ENCODE measurements at places on chromosomes 7 and 10.

DNA sequence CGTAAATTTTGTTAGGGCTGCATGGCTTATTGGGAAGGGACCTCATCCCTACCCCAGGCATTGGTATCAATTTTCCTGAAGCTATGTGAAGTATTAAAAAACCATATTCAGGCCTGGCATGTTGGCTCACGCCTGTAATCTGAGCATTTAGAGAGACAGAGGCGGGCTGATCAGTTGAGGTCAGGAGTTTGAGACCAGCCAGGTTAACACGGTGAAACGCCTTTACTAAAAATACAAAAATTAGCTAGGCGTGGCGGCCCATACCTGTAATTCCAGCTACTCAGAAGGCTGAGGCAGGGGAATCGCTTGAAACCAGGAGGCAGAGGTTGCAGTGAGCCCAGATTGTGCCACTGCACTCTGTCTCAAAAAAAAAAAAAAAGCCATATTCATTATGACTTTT is 7.1 kb downstream of the TASOR2 start:
- DNase-seq, result no peak

GRCh38 chr7:26534649-26535482 is 243.2 kb downstream of the SNX10 start:
- peak; percentile 48 for DNase-seq

- DNase-seq, result no peak
These were observed 23.8 kb upstream of the ANK3 start for GRCh38 chr10:60413306-60414012.

DNA sequence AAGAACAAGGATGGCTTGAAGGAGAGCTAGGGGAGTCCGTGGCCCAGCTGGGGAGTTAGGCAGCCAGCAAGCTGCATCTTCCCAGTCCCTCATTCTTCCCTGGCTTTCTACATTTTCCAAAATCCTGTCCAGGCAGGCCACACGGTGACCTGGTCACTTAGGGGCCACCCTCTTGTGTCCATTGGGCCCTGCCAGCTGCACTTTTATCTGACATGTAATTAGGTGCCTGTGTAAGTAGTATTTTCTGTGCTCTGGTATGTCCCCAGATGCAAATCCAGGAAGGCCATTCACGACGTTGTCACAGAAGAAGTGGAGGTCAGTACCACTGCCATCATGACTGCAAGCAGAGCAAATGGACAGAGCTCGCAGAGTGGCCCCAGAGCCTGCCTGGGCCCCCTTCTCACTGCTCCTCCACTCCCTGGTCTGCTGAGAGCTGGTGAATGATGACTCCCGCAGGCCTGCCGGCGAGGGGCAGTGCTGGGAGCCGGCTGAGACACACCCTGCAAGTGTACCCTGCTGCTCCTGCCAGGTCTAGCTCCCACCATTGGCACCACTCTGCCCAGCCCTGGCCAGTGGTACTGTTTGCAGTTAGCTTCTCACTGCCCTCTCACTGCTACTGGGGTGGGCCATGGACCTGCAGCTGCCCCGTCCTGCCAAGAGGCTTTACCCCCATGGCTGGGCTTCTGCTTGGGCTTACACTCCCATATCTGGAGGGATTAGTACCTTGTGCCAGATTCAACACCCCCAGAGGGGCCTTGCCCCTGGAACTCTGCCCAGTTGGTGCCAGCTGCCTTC is 98.2 kb downstream of the GLRX3 start:
- DNase-seq, result no peak

- DNase-seq, result no peak
These were observed 73.2 kb downstream of the GRID1 start for GRCh38 chr10:86293396-86293791.

- DNase-seq, result peak; percentile 72
These were observed 1.9 kb downstream of the HIPK2 start for GRCh38 chr7:139775829-139776266.

GRCh38 chr10:43044961-43045621 is 31.8 kb upstream of the RET start:
- no peak for DNase-seq

DNA sequence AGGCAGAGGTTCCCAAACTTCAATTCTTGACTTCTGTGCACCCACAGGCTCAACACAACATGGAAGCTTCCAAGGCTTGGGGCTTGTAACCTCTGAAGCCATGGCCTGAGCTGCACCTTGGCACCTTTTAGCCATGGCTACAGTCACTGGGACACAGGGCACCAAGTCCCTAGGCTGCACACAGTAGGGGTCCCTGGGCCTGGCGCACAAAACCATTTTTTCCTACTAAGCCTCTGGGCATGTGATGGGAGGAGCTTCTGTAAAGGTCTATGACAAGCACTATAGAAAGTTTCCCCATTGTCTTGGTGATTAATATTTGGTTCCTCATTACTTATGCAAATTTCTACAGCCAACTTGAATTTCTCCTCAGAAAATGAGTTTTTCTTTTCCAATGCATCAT is 420.9 kb upstream of the GRM3 start:
- DNase-seq, result no peak

- DNase-seq, result no peak
These were observed 117.0 kb downstream of the POU6F2 start for GRCh38 chr7:39094731-39095130.

GRCh38 chr10:94407668-94408067 is 5.3 kb downstream of the TBC1D12 start:
- no peak for DNase-seq

- DNase-seq, result no peak
These were observed 23.7 kb upstream of the MRC1 start for GRCh38 chr10:17785276-17785930.

DNA sequence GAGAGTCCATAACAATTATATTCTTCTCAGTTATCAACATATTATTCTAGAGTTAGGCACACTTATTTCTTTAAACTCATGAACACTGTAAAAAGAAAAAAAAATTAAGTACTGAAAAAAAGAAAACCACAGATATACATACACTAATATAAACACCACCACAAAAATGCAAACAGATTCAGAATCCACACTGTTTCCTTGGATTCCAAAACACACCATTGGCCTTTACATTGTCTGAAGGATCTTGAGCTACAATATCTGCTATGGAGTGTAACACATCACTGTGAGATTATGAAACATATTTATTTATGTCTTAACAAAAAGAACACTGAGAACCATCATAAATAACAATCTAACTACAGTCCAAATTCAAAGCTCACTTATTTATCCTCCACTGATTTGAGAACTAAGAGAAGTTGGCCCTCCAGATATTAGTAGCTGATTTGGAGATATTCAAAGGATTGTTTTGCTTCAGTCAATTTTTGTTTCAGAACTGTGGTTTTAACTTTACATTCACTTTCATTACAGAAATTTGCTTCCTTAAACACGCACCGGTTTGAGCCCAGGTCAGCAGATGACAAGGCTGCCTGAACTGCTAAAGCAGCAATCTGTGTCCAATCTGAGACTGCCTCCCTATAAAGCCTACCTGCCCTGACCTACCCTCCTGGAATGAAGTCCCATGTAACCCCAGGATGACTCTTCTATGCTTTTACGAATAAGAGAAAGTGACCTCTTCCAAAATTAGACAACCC is 47.0 kb upstream of the CDK1 start:
- DNase-seq, result no peak

DNA sequence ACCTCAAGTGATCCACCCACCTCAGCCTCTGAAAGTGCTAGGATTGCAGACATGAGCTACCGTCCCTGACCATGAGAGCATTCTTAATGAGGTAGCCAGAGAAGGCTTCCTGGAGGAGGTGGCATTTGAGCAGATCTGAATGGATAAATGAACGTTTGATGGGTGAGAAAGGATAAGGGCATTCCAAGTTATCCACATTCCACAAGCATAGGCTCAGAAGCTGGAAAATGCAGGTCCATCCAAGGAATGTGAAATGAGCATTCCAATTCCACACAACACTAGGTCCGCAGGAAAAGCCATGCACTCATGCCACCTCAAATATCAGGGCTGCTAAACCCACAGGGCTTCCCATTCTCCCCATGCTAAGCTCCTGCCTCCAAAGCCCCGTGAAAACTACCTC is 17.0 kb downstream of the TMEM130 start:
- DNase-seq, result no peak

DNA sequence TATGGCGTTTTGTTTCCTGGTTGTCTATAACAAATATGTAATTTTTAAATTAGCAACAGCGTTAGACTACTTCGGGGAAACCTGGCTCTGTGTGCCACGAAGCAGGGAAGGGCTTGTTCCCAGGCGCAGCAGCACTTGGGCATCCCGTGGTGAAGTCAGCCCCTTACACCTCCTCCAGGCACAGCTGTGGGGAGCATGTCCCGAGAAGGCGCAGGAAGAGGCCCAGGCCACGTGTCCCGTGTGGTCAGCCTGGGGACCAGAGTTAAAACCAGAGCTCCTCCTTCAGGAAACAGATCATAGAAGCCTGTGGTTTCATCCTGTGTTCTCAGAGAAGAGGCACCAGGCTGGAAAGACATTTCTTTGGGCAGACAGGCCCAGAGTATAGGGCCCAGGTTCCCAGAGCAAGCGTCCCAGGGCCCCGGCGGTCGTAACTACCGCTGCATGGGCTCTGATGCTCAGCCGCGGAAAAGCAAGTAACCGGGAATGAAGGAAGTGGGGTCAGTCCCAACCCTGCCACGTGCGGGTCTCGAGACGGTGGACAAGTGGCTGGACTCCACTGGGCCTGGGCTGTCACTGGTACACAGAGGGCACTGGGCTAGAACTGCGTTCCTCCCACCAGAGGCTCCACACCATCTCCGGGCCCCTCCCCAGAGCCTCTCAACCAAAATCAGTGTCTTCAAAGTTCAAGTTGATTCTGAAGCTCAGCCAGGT is 7.1 kb downstream of the NUDT1 start:
- no peak for DNase-seq

DNA sequence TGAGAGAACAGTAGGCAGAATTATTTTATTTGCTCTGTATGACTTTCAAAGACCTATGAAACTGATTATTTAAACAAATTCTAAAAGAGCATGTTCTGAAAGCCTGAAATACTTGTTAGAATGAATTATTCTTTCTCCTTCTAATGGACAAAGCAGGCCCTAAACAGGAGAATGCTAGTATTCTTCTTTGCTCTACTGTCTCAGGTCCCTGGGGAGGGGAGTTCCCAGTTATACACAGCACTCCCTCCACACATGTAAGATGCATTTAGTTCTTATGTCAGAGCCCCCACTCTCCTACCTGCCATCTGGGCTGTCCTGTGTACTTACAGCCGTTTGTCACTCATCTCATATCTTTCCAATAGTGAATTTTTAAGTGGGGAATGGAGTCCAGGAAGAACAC is 633.5 kb upstream of the ANKRD30A start:
- DNase-seq, result no peak

DNA sequence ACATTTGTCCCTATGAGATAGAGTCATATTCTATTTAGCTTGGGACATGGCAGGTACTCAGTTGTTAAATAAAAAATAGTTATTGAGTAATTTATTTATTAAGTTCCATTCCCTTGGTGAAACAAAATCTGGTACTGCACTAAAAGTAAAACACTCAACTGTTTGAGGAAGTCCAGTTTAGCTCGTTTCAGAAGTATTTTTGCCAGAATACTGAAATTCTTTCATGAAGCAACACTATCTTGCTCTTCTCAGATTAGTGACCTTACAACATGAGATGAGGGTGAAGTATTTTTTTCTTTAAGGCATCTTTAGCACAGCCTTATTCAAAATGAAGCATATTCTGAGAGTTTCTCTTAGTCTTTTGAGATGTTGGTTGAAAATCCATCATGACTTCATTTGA is 106.0 kb downstream of the ZNF365 start:
- no peak for DNase-seq

GRCh38 chr7:75889223-75889825 is 10.5 kb downstream of the RHBDD2 start:
- DNase-seq, result no peak

- DNase-seq, result no peak
These were observed 125.1 kb downstream of the CDH23 start for GRCh38 chr10:71521504-71522441.

DNA sequence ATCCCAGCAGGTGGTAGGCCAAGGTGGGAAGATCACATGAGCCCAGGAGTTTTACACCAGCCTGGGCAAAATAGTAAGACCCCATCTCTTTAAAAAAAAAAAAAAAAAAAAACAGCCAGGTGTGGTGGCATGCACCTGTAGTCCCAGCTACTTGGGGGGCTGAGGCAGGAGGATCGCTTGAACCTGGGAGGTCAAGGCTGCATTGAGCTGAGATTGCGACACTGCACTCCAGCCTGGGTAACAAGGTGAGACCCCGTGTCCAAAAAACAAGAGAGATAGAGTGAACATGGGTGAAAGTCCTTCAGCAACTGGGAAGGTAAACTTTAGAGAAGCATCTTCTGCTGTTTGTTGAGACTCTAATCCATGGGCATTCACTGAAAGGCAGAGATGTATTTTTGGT is 6.3 kb upstream of the LAMTOR4 start:
- no peak for DNase-seq

DNA sequence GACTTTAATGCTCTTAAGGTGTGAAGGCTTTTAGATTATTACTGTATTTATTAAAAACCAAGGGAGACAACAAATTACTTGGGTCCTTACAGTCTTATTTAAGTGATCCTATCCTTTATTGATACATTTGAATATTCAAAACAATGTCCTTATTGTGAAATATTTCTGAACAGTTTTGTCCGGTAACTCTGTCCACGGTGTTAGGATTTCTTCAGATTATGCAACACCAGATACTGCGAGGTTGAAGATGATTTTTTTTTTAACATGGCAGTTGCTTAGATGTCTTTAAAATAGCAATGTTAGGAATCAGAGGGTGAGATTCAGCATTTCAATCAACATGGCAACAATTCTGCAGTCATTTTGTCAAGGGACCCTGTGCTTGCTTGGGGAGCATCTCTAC is 176.5 kb downstream of the CSTF2T start:
- DNase-seq, result no peak

DNA sequence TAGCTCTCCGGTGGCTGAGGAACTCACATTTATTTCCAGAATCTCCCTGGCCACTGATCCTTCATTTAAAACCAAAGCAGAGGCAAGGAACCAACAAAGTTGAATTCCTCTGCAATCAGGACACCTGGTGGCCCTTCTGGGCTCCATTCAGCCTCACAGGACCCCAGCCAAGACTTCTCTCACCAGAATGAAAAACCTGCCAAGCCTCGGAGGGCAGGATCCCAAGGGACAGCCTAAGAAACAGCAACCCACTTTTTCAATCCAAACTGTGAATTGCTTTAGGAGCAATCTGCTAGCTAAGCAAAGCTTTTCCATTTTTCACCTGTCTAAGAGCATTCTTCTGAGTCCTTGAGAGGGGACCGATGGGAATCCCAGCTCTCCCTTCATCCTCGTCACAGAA is 34.6 kb downstream of the OAT start:
- no peak for DNase-seq

DNA sequence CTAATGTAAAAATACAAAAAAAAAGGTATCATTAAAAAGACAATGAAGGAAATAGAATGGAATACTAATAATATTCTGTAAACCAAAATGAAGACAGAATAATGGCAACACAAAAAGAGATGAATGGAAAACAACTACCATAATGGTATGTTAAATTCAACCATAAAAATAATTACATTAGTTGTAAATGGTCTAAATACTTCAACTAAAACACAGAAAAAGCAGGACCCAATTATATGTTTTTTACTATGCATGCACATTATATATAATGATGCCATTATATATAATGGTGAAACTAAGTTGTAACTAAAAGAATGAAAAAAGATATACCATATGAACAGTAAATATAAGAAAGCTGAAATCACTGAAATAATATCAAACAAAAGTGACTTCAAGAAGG is 76.5 kb downstream of the CUBN start:
- no peak for DNase-seq

GRCh38 chr7:40288827-40289226 is 154.0 kb downstream of the SUGCT start:
- DNase-seq, result no peak

Data from HEK293T (cell line).